ENCODE measurements at places on chromosomes 5 and 9. TPM values are rescaled to one million over a fixed set of nuclear protein-coding genes. Genes with fewer than 3 reads are reported as not detected.

GRCh38 chr9:21413624-21414023 lies 4.7 kb downstream of the IFNA8 start:
- DNase-seq, result no peak

Gene GRAMD2B
- total RNA-seq, result 21.0 TPM

Gene MLANA
- total RNA-seq, result not detected

Gene KLHL3
- total RNA-seq, result 11.4 TPM

GRCh38 chr5:72647806-72648205 lies 140.6 kb upstream of the ZNF366 start:
- no peak for DNase-seq

DNA sequence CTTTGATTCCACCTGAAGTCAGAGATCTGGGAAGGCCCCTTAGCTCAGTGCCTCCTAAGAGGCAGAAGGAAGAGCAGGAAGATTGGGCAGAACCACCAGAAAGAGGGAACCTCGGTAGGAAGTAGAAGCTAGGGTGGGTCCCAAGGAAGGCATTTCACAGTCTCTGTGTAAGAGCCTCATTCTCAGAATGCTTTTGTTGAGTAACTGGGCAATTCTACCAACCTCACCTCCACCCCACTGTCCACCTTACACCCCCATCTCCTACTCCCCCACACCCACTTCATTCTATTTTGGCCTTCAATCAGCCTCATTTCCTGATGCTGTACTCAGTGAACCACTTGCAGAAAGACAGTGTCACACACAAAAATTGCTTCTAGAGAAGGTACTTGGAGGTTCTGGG lies 3.5 kb downstream of the HBEGF start:
- no peak for DNase-seq

Gene TMEM174
- total RNA-seq, result not detected

GRCh38 chr5:159409801-159410200 lies 79.5 kb upstream of the IL12B start:
- DNase-seq, result no peak

Gene ELOVL7
- 2.7 TPM for total RNA-seq

DNA sequence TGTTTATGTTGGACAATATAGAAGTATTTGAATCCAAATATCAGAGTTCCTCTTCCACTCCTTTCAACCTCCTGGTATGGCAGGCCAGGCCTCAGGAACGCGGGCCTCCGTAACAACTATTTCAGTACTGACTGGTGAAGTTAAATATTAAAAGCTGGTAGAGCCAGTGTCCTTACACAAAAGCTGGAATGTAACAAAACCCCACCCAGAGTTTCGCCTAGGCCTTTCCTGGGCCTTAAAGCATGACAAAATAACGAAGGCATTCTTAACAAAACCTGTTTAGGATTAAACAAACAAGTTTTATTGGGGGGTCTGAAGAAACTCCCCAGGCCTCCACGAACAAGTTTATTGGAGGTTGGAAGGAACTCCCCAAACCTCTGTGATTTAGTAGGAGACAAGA lies 61.6 kb upstream of the GNE start:
- no peak for DNase-seq

DNA sequence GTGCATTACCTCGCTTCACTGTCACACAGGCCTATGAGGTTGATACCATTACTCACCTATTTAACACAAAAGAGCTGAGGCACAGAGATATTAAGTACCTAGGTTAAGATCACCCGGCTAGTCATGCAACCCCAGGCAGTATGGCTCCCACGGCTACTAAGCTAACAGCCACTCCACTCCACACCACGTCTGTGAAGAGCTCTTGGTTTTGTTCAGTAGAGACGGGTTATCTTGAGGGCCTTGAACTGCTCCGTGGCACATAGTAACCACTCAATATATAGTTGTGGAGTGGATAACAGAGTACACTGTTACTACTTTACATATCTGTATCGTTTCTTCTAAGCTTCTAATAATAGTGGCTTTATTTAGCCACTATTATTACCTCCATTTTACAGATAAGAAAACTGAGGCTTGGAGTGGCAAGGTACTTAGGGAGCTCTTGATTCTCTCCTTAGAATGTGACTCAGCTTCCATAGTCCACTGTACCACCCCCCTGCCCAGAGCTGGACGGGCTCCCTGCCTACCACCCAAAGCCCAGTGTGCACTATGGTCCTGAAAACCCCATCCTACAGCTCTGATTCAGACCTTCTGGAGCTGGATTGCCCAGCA lies 1.0 kb upstream of the CORO2A start:
- DNase-seq, result no peak

GRCh38 chr9:93946338-93946712 lies 8.8 kb downstream of the BARX1 start:
- no peak for DNase-seq

Gene NUDT12
- total RNA-seq, result 10.1 TPM

GRCh38 chr9:78788101-78788500 lies 491.2 kb downstream of the PSAT1 start:
- no peak for DNase-seq

GRCh38 chr5:54869691-54870090 lies 115.7 kb downstream of the ESM1 start:
- no peak for DNase-seq

Gene SLC22A4
- 3.1 TPM for total RNA-seq

Gene LRRC26
- total RNA-seq, result not detected

Gene PALM2AKAP2
- 101 TPM for total RNA-seq

Gene C5orf58
- total RNA-seq, result not detected

Gene UBE2QL1
- 3.3 TPM for total RNA-seq

- DNase-seq, result no peak
These were observed 19.0 kb upstream of the C1QTNF3 start for GRCh38 chr5:34061993-34062392.

DNA sequence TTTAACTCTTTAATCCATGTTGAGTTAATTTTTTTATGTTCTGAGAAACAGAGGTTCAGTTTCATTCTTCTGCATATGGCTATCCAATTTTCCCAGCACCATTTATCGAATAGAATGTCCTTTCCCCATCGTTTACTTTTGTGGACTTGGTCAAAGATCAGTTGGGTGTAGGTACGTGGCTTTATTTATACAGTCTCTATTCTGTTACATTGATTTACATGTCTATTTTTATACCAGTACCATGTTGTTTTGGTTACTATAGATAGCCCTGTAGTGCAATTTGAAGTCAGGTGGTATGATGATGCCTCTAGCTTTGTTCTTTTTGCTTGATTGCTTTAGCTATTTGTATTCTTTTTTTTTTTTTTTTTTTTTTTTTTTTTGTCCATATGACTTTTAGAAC lies 462.0 kb downstream of the HTR1A start:
- no peak for DNase-seq

Gene SUB1
- total RNA-seq, result 151 TPM

GRCh38 chr9:71747576-71747975 lies 20.7 kb downstream of the CEMIP2 start:
- DNase-seq, result no peak

GRCh38 chr5:147567917-147568598 lies 58.2 kb upstream of the DPYSL3 start:
- no peak for DNase-seq

DNA sequence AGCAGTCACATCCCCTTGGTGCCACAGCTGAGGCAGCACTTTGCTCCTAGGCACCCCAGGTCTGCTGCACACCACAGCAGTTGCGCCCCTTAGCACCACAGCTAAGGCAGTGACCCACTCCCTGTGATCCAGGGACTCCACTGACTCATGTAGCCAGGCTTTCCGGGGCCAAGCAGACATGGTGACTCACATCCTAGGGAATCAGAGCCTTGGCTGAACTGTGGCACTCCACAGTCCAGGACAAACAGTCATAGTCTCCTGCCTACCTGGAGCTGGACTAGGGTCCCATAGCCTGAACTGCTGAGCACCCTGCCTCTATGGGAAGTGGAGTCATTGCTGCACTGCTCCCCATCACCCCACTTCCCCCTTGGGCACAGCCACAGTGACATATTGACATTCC lies 338.7 kb downstream of the NPR3 start:
- DNase-seq, result no peak

Gene ARID3C
- total RNA-seq, result not detected
